ENCODE measurements at places on chromosomes 11 and 22. TPM values are rescaled to one million over a fixed set of nuclear protein-coding genes. Genes with fewer than 3 reads are reported as not detected.

Gene MYO7A
- total RNA-seq, result 0.48 TPM

- DNase-seq, result no peak
Observed at GRCh38 chr11:3817181-3817800, 8.9 kb downstream of the PGAP2 start.

GRCh38 chr11:113572136-113572735, 97.0 kb upstream of the DRD2 start:
- DNase-seq, result no peak

GRCh38 chr11:46188017-46188416, 66.8 kb upstream of the PHF21A start:
- no peak for DNase-seq

Gene YAP1
- 29.9 TPM for total RNA-seq

Measured in SK-MEL-5 (cell line).